Stimulated activated naive CD8-positive, alpha-beta T cell treated with anti-CD3 and anti-CD28 coated beads, Interleukin-15, amount 100 ng/mL, for 72 hours (primary cell): ENCODE measurements at places on chromosomes 12 and 14.

GRCh38 chr14:48748151-48748675 lies 838.0 kb downstream of the RPS29 start:
- no peak for DNase-seq

GRCh38 chr12:107384645-107385044 lies 291.3 kb upstream of the CRY1 start:
- no peak for DNase-seq

GRCh38 chr12:90672081-90672480 lies 282.9 kb downstream of the CCER1 start:
- no peak for DNase-seq

DNA sequence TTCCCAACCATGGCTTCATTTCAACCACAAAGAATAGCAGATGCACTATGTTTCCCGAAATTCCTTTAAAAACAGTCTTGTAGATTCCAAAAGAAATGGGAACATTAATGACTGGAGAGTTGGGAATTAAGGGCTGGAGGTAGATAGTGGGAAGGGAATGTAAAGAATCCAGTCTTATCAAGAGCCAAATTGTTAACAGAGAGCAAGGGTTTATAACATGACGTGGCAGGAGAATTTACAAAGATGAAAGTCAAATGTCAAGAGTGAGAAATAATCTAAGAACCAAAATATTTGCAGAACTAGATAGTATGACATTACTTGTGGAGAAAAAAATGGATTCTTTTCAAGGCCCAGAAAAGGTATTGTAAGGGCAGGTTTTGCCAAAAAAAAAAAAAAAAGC lies 200.9 kb downstream of the GRIN2B start:
- no peak for DNase-seq

DNA sequence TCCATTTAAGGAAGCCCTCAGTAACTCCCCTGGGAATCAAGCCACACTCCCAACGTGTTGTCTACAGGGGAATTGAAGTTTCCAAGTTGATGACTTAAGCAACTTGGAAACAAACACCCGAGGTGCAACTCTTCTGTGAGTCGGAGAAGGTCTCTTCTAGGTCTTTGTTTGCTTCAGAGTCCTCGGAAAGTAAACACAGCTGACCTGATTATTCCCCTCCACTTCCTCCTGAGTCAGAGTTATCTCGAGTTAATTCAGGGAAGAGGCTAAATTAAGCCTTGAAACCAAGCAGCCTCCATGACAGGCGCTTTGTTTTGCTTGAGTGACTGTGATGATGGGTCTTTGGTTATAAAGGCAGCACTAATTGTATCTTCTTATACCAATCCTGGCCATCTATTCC lies 41.8 kb downstream of the TUNAR start:
- DNase-seq = no peak

GRCh38 chr14:37246427-37246829 lies 48.7 kb downstream of the MIPOL1 start:
- no peak for DNase-seq

GRCh38 chr12:40002178-40003169 lies 103.4 kb downstream of the SLC2A13 start:
- no peak for DNase-seq

- no peak for DNase-seq
These were observed 3.5 kb upstream of the DCN start for GRCh38 chr12:91186156-91186555.

DNA sequence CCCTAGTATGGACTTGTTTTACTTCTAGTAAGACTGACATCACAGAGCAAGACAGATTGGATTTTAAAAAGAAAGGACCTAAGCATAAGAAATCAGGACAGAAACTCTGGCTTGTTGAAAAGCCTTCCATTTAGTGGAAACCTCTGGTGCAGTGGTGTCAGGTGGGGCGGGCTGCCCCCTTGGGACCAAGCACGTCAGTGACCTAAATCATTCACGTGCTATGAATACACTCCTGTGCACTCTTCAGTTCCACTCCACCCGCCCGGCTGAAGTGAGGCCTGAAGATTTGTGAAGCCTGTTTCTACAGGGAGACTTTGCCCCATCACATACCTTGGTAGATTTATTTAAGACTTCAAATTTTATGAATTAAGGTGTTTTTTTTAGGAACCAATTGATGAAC lies 58.2 kb upstream of the STRN3 start:
- no peak for DNase-seq

GRCh38 chr12:97275256-97275655 lies 187.3 kb upstream of the RMST start:
- DNase-seq = no peak

GRCh38 chr14:46323404-46323762 lies 328.2 kb downstream of the RPL10L start:
- DNase-seq = no peak

DNA sequence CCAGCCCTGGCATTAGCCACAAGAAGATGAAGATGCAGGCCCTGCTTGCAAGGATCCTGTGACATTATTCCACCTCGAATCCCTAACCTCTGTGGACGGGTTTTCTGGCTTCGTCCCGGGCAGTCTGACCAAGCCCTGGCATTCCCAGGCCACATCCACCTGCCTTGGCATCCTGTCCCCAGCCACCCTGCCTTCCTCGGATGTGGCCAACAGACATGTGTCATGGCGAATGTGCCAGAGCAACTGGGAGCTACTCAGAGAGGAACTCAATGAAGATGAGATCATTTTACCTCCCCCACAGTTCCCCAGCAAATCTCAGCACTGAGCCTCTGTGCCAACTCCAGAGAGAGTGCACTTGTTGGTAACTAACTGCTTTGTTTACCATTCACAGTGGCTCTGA lies 33.5 kb upstream of the KCNA5 start:
- no peak for DNase-seq

- DNase-seq = peak; percentile 63
These were observed 14.7 kb upstream of the TEAD4 start for GRCh38 chr12:2944401-2945047.

DNA sequence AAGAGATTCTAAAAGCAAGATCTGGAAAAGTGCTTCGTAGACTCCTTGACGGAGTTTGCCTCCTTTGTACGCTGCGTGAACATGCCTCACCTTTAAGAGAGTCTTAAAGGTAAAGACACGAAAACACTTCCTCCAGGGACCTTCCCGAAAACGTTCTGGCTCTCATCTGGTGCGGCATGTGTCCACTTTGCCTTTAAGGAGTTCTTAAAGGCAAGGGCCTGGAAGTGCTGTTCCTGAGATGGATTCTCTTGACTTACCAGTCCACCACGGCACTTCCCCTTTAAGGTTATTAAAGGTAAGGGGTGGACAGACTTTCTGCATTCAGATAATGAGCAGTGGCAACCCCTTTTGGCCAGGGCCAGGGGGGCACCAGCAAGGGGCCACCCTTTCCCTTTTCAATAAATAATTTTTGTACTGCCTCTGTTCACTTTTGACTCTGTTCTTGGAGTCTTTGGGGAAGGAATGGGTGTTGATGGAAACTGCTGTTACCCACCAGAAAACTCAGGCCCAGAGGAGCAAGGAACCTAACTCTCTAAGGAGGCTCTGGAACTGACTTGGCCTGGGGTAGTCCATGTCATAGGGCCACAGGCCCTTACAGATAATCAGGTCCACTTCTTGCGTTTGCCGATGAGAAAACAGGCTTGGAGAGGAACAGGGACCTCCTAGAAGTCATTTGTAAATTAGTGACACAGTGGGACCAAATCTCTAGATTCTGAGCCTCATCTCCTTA lies 4.4 kb downstream of the REM2 start:
- DNase-seq = peak; percentile 60

DNA sequence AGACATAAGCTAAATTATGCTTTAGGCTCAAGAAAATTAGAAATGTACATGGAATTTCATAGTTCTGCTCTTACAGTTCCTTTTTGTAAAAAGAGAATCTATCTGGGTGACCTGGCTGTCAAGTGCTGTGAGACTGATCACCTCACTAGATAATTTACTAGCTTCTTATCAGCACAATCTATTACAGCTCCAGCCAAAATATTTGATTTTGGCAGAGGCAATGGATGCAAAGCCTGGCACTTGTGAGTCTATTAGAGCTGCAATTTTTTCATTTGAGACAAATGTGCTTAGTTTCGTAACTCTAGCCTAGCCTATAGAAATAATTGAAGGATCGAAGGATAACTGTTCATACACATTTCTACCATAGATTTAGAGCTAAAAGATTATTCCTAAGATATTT lies 927.5 kb downstream of the SLC6A15 start:
- no peak for DNase-seq

DNA sequence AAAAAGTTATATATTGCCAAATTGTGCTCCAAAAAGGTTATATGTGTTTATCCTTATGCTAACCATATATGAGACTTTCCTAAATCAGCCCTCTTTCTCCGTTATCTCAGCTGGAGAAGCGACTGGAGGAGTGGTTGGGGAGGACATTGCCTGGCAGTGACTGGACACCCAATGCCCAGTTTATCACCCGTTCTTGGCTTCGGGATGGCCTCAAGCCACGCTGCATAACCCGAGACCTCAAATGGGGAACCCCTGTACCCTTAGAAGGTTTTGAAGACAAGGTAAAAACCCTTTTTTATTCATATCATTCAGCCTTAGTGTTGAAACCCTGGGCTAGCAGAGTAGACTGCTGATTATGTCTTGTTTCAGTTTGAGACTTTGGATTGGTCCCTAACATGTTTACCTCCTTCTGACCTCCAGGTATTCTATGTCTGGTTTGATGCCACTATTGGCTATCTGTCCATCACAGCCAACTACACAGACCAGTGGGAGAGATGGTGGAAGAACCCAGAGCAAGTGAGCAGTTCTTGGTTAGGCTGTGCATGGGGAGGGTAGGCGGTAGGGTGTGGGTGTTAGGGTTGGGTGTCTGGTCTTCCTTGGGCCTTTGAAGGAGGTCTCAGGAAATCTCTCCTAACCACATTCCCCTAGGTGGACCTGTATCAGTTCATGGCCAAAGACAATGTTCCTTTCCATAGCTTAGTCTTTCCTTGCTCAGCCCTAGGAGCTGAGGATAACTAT lies 8.6 kb downstream of the DDIT3 start:
- DNase-seq = no peak

- DNase-seq = no peak
These were observed 158.7 kb upstream of the LRIG3 start for GRCh38 chr12:59079002-59079401.

- DNase-seq = no peak
These were observed 107.1 kb upstream of the MYL2 start for GRCh38 chr12:111027431-111027830.

- no peak for DNase-seq
These were observed 72.9 kb downstream of the C14orf132 start for GRCh38 chr14:96112032-96112431.

DNA sequence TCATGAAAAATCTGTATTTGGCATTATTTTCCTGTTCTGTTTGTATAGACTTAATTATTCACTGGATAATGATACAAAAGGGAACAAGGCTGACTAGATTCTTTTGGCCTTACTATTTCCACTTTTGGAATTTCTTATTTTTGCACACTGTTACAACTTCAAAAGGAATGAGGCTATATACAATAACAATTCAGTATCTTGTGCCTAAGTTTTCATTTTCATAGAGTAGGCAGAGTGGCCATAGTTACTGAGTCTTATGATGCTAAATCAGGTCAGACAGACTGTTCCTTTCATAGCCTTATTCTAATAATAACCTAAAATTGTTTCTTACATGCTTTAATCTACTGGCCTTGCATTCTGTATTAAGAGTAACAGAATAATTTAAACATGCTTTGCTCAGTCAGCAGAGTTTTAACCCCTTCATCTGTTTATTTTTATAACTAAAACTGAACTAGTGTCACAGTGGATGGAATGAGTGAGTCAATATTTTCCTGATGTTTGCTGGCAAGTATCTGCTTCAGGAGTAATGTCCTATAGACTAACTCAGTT lies 10.5 kb downstream of the TTC8 start:
- DNase-seq = no peak

DNA sequence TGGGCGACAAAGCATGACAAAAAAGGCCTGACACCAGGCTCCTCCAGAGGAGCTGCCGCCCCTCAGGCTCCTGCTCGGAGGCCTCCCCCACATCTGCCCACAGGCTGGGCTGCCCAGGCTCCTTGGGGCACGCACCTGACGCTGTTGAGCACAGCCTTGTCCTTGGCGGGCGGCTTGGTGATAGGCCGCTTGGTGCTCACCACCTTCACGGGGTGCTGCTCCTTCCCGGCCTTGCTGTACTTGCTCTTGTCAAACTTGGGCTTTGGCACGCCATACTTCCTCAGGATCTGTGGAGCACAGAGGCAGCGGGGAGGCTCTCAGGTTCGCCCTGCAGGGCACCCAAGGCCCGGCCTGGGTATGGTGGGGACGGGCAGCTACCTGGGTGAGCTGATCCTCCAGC lies 53.4 kb downstream of the TRAFD1 start:
- DNase-seq = no peak

GRCh38 chr14:32014057-32014456 lies 63.0 kb upstream of the ARHGAP5 start:
- no peak for DNase-seq

DNA sequence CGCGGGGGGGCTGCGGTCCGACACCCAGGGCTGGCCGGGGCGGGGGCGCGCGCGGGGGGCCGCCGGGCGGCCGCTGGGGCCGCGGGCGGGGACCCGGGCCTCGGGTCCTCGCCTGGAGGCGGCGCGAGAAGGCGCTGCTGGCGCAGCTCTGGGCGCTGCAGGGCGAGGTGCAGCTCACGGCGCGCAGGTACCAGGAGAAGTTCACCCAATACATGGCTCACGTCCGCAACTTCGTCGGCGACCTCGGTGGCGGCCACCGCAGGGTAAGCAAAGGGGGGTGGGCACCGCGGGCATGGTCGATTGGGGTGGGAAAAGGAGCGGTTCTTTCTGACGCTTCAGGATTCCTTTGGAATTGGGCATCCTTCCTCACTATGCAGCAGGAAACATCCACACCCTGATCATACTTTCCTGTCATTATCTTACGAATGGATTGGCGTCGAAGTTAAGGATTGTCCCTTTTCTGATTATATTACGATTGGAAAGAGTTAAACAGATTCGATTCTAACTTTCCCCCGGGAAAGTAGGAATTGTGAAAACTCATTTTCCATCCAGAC lies 798 bp downstream of the PDZRN4 start:
- no peak for DNase-seq

DNA sequence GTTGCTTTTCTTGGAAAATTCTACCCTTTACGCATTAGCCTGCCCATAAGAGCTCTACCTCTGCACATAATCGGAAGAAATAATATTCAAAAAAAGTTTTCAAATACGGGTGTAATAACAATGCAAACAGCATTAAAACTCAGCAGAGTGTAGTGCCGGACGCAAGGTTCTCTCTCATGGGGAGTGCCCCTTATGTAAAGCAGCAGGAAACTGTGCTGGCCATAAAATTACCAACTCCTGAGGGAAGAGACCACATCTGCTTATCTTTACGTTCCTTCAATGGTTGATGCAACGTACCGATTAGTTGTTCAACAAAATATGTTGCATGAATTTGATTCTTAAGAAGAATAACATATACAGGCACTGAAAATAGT lies 118.7 kb upstream of the TMCC3 start:
- DNase-seq = no peak
